ENCODE measurements at places on chromosomes 1 and 21.

GRCh38 chr1:88976235-88976634 is 16.2 kb downstream of the KYAT3 start:
- DNase-seq: no peak

- no peak for DNase-seq
Measured at GRCh38 chr21:46116189-46116775, 18.4 kb downstream of the COL6A2 start.

GRCh38 chr1:17059391-17060305 is 5.8 kb upstream of the SDHB start:
- no peak for DNase-seq

GRCh38 chr1:67336783-67337182 is 29.1 kb downstream of the IL12RB2 start:
- no peak for DNase-seq

DNA sequence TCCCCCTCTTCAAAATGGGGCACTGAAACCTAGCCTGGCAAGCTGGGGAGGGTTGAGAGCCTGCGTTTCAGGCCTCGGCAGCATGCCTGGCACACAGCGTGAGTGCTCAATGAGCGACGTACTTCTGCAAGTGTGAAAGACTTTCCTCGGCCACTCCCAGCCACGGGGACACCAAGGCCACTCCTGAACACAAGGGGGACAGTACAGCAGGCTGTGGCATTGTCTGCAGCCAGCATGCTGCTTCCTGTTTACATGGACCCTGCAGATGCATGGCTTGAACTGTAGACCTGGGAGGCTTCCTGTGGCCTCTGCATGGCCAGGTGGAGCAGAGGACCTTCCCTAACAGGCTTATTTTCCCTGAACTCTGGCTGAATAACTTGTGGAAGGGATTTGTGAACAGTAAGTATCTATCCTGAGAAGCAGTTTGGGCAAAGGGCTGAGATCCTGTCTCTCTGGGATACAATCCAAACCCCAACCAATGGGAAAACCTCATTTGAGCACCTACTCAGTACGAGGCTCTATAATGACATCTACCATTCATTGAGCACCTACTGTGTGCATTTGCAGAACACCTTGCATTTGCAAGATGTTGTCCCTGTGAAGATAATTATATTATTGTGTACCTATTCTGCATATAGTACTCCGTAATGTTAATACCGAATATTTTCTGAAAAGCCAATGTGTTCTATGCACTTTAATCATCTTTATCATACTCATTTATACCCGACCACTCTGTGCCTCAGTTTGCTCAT is 9.9 kb upstream of the HSPG2 start:
- DNase-seq: no peak

DNA sequence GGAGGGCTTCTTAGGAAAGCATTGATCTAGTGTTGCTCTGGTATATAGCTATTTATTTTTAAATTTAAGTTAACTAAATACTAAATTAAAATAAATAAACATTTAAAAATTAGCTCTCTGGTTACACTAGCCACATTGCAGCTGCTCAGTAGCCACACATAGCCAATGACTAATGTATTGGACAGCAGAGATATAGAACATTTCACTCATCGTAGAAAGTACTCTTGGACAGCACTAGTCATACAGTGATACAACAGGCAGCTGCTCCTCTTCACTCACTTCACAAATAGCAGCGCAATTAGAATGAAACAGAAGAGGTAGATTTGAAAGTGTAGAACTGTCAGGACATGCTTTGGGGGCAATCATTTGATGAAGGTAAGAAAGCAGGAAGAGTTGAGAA is 245.4 kb downstream of the PBX1 start:
- no peak for DNase-seq

DNA sequence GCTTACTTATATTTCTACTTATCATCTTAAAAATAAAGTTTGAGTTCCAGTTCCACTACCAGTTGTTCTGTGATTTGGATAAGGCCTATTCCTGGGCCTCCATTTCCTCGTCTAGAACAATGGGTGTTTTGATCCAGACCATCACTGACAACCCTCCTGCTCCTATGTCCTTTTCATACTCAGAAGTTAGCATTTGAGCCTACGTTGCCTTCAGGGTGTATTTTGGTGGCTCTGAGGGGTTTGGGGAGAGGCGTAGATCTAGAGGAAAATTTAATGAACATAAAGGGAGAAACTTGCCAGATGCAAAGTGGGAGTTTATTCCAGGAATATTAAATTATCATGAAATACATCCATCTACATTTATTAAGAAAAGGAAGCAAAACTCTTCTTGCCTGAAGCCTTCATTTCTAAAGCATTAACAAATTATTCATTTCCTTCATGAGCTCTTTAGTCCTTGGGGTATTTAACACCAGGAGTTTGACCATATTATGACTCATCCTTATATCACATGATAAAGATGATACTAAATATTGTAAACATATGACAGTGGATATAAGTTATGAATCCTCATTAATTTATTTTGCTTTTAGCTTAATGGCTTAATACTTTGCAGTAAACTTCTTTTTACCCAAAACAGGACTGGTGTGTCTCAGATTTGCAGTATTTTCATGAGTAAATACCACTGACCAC is 47.2 kb upstream of the SYT14 start:
- DNase-seq: no peak

GRCh38 chr1:16171314-16172151 is 15.7 kb upstream of the EPHA2 start:
- DNase-seq: no peak

Measured in activated T-cell treated with anti-CD3 and anti-CD28 coated beads for 4 hours (primary cell).